Fibroblast of villous mesenchyme (primary cell): ENCODE measurements at places on chromosomes 6 and 20.

DNA sequence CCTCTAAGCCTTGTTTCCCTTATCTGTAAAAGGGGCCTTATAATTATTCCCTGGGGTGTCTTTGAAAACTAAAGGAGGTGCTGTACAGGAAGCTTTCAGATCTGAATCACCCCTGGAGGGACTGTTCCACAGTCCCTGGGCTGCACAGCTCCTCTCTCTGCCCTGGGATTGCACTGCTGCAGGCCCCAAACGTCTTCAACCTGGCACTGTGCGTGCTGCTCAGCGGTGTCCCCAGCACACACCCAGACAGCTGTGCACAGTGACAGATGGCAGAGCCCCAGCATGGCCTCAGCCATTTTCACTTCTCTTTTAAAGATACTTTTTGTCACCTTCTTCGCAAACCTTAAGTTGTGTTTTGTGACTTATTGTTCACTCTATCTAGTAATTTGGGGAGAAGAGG, 50.7 kb upstream of the INSM1 start:
- DNase-seq: no peak

DNA sequence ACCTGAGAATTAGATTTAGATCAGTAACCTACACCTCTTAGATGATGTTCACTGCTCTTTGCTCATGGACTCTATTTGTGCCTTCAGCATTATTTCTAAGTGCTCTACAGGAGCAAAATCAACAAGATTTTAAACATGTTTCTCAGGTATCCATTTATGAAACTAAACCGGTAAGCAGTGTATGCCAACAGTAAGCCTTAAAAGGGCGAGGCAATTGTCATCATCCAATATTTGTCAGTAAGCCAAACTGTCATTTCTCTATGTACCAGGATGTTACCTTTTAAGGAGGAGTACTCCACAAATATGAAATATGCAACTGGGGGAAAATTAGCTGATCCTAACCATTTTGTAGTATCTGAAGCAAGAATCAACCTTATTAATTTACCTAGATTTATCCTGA, 69.6 kb upstream of the ZNF184 start:
- DNase-seq: no peak

GRCh38 chr6:25052181-25052580, 116.4 kb upstream of the RIPOR2 start:
- DNase-seq: peak; percentile 49

DNA sequence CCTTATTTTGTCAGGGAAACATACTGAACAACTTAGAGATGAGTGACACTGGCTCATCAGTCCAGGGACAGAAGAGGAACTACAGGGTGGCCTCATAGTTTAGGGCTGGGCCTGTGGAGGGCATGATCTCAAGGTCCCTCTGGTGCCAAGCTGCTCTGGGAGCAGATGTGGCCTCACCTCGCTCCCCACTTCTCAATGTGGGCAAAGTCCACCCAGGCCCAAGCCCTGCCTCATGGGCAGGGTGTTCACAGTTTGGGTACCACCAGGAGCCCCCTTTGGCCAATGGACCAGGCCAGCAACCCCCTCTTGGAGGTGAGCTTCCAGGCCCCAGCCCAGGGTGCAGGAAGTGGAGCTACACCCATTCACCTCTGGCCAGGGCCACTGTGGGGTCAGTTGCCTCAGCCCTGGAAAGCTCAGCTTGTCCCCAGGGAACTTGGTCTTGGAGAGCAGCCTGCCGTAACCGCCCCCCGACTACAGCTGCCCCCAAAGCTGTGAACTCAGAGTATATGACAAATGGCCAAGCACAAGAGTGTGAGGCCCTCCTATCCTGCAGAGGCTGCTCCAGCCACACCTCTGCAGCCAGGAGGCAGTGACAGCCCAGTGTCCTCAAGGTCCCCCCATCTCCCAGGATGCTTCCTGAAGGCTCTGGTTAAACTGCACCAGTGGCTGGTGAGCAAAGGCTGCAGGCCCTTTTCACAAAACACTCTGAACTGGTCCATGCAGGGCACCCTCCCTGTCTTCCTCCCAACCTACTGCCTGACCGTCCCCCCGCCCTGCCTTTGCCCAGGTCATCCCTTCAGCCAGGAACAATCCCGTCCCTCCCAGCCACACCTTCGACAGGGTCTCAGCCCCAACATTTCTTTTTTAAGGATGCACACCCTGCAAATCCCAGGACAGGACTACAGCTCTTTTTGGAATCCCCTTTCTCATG, 3.6 kb downstream of the ADISSP start:
- DNase-seq: no peak

- DNase-seq: peak; percentile 28
Observed at GRCh38 chr6:20338156-20338555, 63.5 kb upstream of the E2F3 start.

DNA sequence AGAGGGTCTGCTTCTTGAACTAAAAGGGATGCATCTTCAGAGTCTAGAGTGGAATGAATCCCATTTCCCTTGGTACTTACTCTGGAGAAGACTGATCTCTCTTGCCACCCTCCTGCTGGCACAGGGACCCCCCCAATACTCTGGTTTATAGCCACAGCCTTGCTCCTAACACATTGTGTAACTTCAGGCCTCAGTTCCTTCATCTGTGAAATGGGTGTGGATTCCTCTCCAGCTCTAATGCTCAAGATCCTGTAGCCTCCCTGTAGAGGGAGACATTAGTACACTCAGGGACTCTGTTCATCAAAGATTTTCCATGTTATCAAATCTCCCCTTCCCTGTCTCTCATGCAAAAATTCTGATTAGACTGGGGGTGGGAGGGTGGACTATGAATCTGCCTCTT, 315.7 kb upstream of the MOCS1 start:
- DNase-seq: no peak
